Breast epithelium (tissue), 4 donors: ENCODE measurements at places on chromosomes 3 and 15. TPM values are rescaled to one million over a fixed set of nuclear protein-coding genes. Genes with fewer than 3 reads are reported as not detected.

DNA sequence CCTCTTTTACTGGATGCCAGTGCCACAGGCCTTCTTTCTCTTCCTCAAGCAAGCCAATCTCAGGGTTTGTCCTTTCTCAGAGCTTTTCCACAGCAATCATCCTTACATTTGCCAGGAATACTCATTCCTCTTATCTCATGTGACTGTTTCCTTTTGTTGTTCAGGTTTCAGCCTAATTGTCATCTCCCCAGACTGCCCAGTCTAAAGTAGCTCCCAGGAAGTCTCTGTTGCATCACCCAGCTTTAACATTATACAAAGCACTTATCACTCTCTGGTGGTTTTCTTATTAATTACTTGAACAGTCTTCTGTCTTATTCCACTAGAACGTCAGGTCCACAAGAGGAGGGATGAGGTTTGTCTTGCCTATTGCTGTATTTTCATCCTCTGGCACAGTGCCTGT is 65.8 kb downstream of the CADPS start:
- H3K27ac ChIP-seq: no peak overlapping the region
- DNase-seq: no peak
- no peaks in the 10 kb centered on the region for H3K4me1 ChIP-seq
- H3K27me3 ChIP-seq: no peaks in the 10 kb centered on the region
- H3K4me3 ChIP-seq: no peak overlapping the region

- no peaks in the 10 kb centered on the region for H3K36me3 ChIP-seq
- DNase-seq: no peak
- no peaks in the 10 kb centered on the region for H3K27me3 ChIP-seq
- H3K27ac ChIP-seq: no peak overlapping the region
Measured at GRCh38 chr15:79132770-79133169, 42.2 kb upstream of the RASGRF1 start.

- no peak overlapping the region for H3K4me3 ChIP-seq
- H3K36me3 ChIP-seq: no peaks in the 10 kb centered on the region
- H3K27me3 ChIP-seq: no peaks in the 10 kb centered on the region
- no peaks in the 10 kb centered on the region for H3K4me1 ChIP-seq
Measured at GRCh38 chr15:84725001-84725491, 9.1 kb upstream of the SEC11A start.

Gene DYNC1LI1
- 31.8 TPM for total RNA-seq

Gene GOLGA6L25
- not detected for total RNA-seq

GRCh38 chr3:171833789-171834460 is 9.2 kb upstream of the TMEM212 start:
- H3K27me3 ChIP-seq: no peaks in the 10 kb centered on the region
- peak overlapping the region; percentile 48 for H3K27ac ChIP-seq
- no peaks in the 10 kb centered on the region for H3K36me3 ChIP-seq
- H3K4me3 ChIP-seq: no peak overlapping the region
- no peak for DNase-seq

DNA sequence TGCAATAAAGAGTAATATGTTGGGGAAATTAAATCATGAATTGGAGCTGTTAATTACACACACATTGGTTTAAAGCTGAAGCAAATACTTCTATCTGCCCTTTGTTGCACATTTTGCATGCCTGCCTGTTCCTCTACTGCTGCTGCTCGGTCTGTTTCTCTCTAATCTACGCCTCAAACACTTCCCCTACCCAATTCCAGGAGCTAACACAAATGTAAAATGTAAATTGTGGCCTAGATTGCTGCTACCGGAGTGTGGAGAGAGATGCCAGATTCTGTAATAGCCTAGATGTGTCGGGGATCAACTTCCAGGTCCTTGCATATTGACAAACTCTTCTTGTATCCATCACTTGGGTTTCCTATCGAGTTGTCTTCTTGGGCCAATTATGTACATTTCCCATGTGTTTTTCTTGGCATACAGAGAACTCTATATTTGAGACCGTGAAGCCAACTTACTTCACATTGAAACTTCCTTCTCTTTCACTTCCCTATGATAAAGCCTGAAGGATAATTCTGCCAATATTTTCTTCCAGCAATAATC is 450.4 kb upstream of the NR2F2 start:
- no peak for DNase-seq
- no peaks in the 10 kb centered on the region for H3K27me3 ChIP-seq

- H3K27me3 ChIP-seq: no peaks in the 10 kb centered on the region
- H3K27ac ChIP-seq: no peak overlapping the region
- DNase-seq: peak; percentile 63
- H3K4me1 ChIP-seq: no peaks in the 10 kb centered on the region
- no peaks in the 10 kb centered on the region for H3K36me3 ChIP-seq
Measured at GRCh38 chr3:23685541-23686258, 120.1 kb upstream of the UBE2E1 start.

DNA sequence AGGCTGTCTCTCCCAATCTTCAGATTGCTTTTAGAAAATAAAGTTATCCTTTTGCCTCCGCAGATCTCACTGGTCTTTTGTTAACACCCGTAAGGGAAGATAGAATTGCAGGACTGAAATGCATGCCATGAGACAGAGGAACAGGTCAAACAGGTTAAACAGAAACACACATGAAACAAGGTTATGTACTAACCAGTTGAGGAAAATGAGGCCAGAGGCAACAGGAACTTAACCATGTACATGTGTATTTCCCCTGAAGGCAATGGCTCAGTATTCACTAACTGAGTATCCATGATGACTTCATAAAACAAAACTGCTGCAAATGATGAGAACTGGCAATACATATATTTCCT is 169.1 kb upstream of the NSMCE3 start:
- no peaks in the 10 kb centered on the region for H3K4me1 ChIP-seq
- H3K36me3 ChIP-seq: no peaks in the 10 kb centered on the region
- no peak overlapping the region for H3K4me3 ChIP-seq
- no peaks in the 10 kb centered on the region for H3K27me3 ChIP-seq
